ENCODE measurements at places on chromosomes 1 and 21.

DNA sequence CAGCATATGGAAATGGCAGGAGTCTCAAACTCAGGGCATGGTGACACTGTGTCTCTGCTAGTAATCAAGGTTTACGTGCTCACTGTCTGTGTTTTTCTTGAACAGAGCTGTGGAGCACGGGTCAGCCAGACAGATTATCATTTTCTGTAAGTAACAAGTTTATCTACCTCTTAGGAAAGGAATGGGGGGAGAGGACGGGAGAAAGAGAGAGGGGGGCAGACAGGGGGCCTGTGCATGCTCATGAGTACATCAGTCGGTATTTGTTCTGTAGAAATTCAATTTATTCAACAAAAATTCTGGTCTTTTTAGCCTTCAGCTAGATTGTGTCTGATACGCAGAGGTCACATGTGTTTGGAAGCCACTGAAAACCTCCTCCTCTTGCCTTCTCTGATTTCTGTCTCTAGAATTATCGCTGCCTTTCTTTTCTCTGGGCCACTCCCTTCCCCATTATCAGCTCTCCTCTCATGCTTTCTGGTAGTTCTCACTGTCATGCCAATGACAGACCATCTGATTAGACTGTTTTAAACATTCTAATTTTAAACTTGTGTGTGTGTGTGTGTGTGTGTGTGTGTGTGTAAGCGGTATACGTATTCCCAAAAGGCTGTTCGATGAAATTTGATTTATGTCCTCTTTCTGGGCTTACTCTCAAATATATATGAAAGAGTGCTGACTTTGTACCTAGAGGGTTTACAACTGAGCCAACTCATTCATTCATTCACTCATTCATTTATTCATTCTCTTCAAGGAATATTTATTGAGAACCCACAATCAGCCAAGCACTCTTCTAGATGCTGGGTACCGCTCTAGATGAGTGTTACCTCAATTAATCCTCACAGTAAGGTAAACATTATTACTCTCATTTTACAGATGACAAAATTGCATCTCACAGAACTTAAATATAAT lies 636.9 kb downstream of the KIF26B start:
- DNase-seq, result no peak

- no peak for DNase-seq
Observed at GRCh38 chr1:235077571-235078479, 50.8 kb downstream of the TOMM20 start.

DNA sequence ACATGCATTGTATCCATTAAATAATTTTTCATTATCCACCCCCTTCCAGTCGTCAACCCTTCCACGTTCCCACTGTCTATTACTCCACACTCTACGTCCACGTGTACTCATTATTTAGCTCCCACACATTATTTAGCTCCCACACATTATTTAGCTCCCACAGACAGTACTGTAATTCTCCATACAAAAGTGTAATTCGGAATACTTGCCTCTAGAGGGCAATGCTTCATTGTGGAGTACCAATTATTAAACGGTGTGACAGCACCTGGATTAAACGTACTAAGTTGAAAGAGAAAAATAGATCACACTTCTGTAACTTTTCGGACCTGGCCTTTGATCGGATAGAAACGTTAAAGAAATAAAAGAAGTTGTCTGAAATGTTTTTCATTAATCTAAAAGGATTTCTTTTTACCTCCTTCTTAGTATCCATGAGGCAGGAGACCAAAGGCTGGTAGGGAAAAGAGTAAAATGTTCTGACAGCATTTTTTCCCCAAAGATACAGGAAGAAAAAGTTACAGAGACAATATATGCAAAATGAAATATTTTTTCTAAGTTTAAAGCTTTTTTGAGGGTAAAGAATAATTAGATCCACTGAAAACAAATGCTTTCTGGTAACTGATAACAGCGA lies 99.2 kb downstream of the LHX8 start:
- no peak for DNase-seq

- no peak for DNase-seq
Observed at GRCh38 chr1:161207173-161207572, 5.0 kb downstream of the NDUFS2 start.

GRCh38 chr1:228446852-228447251 lies 30.2 kb upstream of the TRIM17 start:
- no peak for DNase-seq

DNA sequence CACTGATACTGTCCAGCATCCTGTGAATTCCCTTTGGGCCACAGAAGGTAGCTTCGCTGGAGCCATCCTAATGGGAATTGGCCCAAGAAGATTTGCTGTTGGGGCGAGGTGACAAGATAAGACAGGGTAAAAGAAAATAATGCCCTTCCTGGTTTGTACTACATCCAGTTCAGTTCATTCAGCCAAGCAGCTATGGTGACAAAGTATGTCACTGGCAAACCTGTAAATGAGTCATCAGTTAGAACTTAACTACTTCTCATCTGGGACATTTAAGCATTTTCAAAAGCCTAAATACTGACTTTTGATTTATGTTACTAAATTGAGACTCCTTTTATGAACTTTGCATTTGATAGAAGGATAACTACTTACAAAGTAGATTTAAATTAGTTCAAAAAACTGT lies 54.2 kb downstream of the WDR64 start:
- DNase-seq, result no peak

DNA sequence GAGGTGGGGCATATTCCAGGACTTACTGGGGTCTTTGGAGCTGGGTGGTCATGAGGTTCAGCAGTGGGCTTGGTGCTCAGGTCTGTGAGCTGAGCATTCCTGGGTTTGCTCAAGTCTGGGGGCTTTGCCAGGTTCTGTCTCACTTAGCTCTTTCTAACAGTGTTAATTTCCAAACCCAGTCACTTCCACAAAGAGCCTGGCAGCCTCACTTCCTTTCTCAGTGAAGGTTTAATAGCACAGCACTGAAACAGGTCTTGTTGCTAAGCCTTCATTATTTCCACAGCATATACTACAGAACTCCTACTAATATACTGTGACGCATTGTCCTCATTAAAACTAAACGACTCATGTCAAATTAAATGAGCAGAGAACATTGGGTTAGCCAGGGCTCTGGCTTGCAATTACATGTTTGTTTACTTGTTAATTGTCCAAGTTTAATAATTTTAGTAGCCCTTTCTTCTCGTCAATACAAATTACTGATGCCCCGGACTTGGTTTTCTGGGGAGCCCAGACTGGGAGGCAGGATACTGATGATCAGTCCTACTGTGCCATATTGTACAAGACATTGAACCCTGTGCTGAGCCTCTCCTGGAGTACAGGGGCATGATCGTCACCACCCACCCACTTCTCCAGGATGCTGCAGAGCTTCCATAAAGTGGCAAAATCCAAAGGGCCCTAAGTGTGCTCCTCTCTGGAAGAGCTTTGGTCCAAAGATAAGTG lies 170.7 kb downstream of the IER5 start:
- no peak for DNase-seq

DNA sequence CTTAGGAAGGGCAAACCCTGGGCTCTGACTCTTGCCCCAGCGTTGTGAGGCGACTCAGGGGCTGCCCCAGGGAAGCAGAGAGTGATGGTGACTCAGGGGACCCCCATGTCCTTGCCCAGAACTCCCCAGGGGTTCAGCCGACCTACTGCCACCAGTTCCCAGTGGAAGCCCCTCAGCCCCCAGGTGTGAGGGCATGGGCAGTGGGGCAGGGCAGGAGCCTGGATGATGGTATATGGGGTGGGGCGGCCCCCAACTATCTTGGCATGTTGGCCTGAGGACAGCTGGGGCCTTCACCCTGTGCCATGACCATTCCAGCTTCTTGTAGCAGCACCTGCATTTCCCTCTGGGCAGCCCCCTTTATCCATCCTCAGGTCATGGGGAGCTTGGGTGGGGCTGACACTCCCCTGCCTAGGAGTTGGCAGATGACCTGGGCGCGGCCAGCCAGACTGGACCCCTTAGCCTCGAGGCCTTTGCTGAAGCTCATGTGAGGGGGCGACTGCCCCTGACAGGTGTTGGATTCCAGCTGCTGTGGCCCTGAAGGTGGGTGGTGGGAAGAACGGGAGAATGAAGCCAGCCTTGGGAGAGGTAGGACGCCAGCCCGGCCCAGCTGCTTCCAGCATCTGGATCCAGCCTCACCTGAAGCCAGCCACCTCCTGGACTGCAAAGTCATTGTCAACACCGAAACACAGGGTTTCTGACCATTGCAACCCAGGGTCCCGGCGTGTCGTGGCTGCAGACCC lies 1.8 kb upstream of the FNDC10 start:
- DNase-seq, result no peak

DNA sequence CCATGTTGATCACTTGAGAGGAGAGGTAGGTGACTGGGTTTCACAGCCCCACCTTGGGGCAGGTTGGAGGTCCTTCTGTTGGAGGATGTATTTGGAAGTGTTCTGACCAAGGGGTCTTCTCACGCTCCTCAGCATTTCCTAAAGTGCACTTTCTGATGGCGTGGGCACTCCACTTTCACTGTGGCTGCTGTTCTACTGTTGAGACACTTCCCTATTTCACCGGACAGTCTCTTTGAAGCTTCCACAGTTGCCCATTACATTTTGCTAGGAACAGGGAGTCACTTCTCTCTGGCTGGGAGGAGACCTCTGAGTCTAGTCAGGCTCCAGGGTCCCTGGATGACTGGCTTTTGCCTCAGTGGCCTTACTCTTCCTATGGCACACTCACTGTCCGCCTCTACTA lies 180.0 kb upstream of the LMO4 start:
- no peak for DNase-seq

DNA sequence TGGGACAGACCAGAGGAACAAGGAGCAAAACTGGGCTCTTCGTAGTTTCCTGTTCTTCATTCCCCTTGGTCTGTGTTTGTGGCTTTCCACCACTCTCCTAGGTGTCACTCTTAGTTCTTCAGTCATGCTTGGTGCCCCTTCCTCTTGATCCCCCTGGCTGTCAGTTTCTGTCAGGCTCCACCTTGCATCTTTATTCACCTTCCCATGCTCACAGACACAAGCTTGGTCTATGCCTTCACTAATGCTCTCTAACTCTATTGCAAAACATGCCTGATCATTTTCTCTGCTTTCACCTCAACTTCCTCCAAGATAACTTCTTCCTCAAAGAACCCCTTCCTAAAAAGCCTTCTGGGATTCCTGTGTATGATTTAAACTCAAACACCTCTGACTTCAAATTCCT lies 122.9 kb downstream of the GLUL start:
- no peak for DNase-seq

GRCh38 chr1:27071049-27071416 lies 58.4 kb upstream of the TENT5B start:
- DNase-seq, result no peak

- DNase-seq, result no peak
Observed at GRCh38 chr1:211643324-211644212, 31.9 kb downstream of the NEK2 start.

GRCh38 chr1:98903261-98903660 lies 101.4 kb downstream of the PLPPR5 start:
- no peak for DNase-seq

- DNase-seq, result no peak
Observed at GRCh38 chr1:245690156-245690690, 535.4 kb downstream of the KIF26B start.

- DNase-seq, result no peak
Observed at GRCh38 chr1:33397994-33398393, 32.9 kb downstream of the PHC2 start.

DNA sequence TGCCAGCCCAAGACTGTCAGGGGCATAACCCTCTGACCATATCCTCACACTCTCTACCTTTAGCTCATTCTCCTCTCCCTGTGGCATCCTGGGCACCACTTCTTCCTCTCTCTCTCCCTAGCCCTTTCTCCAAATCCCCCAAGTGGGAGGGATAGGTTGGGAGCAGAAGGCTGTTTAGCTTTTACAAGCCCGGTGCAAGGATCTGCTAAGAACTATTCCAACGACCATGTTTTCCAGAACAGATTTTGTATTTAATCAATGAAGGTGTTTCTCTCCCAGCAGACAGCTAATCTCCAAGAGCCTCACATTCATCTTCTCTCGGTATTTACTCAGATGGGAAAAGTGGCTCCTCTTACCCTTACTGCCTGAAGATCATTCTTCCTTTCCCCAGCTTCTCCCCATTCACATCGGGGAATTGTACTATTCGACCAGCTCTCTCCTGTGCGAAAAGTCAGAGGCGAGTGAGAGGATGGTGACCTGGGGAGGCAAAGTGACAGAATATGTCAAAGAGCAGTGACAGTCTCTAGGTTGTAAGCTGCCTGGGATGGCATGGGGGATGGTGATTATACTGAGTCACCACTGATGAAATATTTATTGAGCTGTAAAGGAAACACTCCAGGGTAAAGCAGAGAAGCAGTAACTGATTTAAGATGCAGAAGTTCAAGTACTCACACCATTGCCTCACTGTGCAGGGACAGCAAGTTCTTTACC lies 47.0 kb upstream of the RBM15 start:
- DNase-seq, result no peak

Measured in effector memory CD8-positive, alpha-beta T cell (primary cell).